ENCODE measurements at places on chromosomes 7 and 10.

DNA sequence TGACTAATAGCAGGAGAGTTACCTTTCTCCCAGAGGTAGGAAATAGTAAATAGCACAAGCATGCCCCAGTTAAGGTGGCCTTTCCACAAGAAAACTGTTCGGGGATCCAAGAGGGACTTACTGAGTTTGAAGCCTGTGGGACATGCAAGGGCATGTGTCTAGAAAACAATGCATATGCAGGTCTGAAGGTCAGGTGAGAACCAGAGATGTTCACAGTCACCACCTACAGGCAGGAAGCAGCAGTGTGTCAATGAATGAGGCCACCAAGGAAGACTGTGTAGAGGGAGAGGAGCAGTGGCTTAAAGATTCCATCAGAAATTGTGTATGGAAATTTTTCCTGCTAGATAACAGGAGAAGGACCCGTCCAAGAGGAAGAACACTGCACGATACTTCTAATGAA, 66.0 kb downstream of the CALD1 start:
- no peak for DNase-seq

DNA sequence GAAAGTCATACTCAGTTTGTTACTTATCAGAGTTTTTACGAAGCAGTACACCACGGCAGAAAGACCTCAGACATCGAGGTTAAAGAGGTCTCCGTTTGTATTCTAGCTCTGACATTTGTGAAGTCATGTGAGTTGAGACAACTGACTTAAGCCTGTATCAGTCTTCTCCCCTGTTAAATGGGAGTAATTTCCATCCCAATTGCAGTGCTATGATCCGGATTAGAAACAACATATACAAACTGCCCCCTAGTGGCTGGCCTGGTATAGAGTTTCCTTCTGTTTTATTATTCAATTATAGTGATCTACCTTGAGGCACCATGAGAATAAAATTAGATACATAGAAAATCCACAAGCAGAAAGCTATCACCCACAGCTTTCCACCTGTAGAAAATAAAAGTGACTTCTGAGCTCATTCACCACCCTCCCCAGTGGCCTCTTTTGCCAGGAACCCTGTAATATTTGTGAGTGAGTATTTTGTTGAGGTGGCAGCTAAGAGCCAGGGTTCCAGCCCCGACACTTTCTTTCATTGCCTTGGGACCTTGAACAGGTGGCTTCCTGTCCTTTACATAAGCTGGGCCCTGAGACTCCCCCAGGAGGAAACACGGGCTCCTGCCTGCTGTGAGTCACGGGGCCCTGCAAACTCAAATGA, 607.2 kb upstream of the MGMT start:
- no peak for DNase-seq

DNA sequence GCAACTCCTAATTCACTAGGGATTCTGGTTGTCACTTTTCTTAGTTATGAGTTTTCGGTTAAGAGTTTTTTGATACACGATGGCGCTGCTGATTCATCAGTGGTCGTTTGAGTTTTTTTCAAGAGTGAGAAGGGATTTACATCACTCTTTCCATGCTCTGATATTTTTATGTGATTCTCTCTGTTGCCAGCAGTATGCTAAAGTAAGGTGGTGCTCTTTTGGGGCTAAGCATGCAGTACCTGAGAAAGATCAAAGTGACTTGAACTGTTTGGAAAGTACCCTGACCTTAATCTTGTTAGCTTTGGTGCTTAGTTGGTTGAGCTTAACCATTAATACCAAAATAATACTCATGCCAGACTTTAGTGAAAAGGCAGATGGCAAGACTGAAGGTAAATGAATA, 28.1 kb downstream of the STAMBPL1 start:
- no peak for DNase-seq

- DNase-seq = no peak
These were observed 33.1 kb upstream of the MKLN1 start for GRCh38 chr7:131294553-131294952.

- no peak for DNase-seq
These were observed 315.7 kb downstream of the TNS3 start for GRCh38 chr7:47266131-47266706.

DNA sequence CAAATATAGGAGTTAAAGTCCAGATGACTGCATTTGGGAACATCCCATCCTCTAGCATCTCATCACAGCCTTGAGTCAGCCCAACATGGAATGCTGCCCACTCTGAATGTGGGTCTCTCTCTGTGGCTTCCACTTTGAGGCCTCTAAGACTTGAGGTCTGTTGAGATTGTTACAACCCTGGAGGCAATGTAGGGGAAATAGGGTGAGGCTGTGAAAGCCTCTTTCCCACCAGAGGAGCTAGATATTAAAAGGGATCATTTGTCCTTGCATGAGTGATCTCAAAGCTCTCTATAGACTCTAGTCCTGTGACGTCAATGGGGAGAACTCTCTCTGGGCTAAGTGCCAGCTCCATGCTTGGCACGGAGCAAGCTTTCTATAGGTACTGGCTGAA, 6.4 kb upstream of the GOLGA7B start:
- no peak for DNase-seq

GRCh38 chr10:32972460-32972859, 14.4 kb upstream of the ITGB1 start:
- DNase-seq = no peak

- no peak for DNase-seq
These were observed 263.2 kb upstream of the C7orf33 start for GRCh38 chr7:148327379-148327778.

GRCh38 chr10:37856881-37857286, 526 bp downstream of the ZNF248 start:
- peak; percentile 57 for DNase-seq

GRCh38 chr10:68795886-68796532, 31.3 kb upstream of the STOX1 start:
- DNase-seq = no peak

GRCh38 chr10:48501787-48502771, 102.8 kb downstream of the ARHGAP22 start:
- no peak for DNase-seq

DNA sequence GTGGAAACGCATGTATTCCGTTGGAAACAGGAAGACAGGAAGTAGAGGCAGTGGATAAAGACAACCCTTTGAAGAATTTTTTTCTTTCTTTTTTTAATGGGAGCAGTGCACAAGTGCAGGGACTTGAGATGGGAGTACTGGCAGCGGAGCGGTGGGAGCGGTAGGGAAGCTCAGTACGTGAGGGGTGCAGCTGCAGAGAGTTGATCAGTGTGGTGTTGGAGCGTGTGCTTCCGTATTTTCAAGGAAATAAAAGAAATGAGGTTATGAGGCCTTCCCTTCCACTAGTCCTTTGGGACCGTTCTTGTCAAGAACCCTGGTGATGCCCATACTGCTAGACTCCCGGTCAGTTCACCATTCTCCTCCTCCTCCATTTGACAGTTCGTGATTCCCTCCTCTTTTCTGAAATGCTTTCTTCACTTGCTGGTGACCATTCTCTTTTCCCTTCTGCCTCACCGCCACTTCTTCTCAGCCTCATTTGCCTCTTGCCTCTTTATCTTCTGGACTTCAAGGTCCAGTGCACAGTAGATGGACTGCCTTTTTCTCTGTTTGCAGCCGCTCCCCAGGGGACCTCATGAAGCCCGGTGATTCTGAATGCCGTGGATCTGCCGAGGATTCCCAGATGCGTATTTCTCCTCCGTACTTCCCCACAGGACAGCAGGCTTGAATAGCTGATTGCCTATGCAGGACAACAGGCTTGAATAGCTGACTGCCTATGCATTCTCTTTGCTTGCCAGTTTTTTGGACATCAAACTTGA, 39.1 kb upstream of the TMEM236 start:
- DNase-seq = no peak

- no peak for DNase-seq
These were observed 39.8 kb upstream of the BHLHA15 start for GRCh38 chr7:98171449-98171848.

DNA sequence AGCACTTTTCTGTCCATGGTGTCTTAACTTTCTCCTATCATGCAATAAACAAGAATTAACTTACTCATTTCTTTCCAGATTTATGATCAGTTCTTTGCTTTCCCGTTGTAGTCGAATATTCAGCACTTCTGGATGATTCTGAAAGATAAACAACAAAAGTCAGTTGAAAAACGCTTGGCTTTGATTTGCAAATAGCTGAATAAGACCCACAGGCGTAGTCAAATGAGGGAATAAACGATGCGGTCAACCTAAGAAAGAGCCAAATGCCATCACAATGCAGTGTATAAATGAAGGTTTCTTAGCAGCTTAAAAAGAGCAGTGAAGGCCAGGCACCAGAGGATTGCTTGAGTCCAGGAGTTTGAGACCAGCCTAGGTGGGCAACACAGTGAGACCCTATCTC, 109.4 kb downstream of the ADAM12 start:
- DNase-seq = no peak

GRCh38 chr7:141872931-141873330, 31.6 kb upstream of the PRSS37 start:
- DNase-seq = no peak

DNA sequence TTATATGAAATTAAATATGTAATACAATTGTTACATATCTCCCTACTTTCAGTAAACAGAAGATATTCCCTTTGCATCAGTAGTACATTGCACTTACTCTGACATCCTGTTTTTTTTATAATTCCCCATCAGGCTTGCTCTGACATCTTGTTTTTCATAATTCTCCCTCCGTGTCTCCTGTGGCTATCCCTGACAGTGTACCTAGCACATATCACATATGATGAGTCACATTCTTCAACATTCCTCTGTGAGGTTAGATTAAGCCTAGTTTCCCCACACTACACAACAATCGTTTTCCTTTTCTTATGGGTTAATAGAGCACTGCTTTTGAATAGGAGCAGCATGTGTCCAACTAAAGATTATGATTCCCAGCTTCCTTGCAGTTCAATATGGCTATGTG, 250.6 kb upstream of the NPVF start:
- no peak for DNase-seq

DNA sequence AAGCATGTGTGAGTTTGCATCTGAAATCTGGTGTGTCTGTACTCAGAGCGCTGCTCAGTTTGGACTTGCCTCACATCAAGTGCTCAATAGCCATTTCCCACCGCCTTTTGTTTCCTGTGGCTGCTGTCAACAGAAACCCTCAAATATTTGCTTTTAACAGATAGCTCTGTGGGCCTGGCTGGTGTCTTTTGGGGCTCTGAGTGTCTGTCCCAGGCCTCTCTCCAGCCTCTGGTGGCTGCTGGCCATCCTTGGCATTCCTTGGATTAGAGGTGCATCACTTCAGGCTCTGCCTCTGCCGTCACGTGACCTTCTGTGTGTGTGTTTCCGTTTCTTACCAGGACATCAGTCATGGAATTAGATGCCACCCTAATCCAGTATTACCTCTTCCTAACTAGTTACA, 9.3 kb downstream of the YKT6 start:
- DNase-seq = no peak

- DNase-seq = no peak
These were observed 592.5 kb downstream of the KCNMA1 start for GRCh38 chr10:77045085-77045484.

DNA sequence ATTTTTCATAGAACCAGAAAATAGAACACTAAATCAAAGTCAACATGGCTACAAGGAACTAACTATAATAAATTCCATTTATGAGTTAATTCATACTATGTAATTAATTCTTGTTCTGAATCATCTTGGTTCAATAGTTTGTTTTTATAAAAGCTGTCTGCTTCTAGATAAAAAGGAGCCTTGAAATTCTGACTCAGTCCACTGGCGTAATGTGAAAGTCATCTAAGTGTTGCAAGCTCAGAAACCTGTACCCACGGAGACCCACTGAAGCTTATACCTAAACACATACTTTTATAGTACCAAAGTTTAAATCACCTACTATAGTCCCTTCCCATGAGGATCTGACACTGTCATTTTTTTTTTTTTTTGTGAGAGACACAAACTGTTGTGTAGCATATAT, 489.4 kb downstream of the SEMA3D start:
- DNase-seq = no peak

DNA sequence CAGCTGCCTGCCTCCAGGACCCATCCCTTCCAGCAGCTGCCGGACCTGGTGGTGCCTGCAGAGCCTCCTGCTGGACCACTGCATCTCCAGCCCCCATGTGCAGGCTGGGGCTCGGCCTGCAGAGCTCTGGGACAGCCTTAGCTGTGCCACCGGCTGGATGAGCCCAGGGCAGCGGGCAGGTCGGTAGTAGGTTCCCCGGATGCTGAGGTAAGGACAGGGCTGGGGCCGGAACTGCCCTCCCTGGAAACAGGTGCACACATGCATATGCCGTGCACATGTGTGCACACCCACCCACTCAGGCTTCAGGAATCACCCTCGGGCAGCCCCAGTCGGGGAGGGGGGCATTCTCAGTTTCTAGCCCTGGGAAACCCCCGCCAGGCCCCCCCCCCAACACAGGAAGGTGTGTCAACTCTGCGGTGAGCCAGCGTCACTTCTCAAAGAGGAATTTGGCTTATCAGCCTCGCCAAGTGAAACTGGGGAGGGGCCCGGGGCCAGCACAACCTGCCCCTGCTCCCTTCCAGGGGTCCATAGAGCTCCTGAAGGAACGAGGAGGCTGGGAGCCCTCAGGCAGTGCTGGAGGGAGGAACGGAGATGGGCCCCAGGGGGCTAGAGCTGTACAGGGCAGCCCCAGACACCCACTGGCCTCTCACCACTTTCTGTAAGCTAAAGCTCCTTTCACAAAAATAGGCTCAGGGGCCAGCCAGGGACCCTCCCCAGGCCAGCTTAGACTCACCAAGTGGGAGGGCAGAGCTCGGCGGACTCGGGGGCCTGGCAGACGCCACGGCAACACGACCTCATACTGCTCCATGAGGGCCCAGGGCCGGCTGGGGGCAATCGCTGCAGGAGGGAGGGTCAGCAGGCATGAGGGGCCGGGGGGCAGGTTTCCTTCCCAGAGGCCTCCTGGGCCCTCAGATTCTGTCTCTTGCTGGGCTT, 1.7 kb downstream of the ADAM8 start:
- DNase-seq = no peak

- DNase-seq = no peak
These were observed 8.2 kb upstream of the ZC3HAV1 start for GRCh38 chr7:139117599-139118233.

- no peak for DNase-seq
These were observed 6.0 kb downstream of the VWDE start for GRCh38 chr7:12397671-12398070.

DNA sequence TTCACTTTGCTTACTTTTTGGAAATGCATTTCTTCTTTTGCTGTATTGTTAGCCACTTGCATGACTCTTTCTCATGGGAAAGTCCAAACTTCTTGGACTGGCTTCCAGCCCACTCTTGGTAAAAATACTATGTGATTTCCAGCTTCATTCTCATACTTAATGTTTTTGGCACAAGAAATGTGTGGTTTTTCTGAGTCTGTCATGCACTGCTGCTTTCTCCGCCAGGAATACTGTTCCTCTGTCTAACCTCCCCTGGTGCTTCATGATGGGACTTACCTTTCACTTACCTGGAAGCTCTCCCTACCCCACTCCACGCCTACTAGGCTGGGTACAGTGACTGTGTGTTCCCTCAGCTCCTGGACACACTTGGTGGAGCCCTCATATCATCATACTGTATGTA, 18.7 kb downstream of the MGAM2 start:
- DNase-seq = no peak

All from C1 segment of cervical spinal cord (tissue), 14 donors.